ENCODE measurements at places on chromosomes 2 and 18.

DNA sequence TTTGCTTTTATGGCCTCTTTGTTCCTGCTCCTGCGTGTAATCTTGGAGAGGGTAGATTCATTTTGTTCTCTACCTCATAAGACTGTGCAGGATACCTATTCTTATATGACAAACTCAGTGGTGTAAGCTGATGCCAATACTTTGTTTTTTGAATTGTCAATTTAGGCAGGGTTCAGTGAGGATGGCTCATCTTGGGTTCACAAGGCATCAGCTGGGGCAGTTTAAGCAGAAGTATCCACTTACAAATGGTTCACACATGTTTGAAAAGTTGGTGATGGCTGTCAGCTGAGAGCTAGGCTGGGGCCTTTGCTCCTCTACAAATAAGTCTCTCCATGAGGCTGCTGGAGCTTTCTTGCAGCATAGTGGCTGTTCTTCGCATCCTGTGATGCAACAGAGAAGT, 920.6 kb upstream of the PIK3C3 start:
- no peak for DNase-seq

- DNase-seq = no peak
Measured at GRCh38 chr2:55138882-55139229, 88.6 kb upstream of the RTN4 start.

DNA sequence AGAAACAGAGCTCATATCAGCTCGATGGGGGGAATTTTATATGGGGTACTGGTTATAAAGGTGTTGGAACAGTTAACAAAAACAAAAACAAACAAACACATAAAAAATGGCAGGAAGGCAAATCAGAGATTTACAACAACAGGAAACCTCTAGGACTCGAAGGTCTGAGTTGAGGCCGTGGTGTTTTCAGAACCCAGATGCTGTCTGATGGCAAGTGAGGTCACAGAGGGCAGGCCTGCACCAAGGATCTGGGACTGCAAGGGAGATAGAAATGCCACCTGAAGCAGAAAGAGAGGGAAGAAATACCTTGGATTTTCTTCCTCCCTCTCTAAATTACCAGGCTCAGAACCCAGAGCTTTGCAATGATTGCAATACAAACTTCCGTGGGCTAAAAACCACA, 429.5 kb downstream of the ZNF521 start:
- no peak for DNase-seq

- DNase-seq = peak; percentile 61
Measured at GRCh38 chr2:238370823-238371372, 50.6 kb downstream of the TRAF3IP1 start.

DNA sequence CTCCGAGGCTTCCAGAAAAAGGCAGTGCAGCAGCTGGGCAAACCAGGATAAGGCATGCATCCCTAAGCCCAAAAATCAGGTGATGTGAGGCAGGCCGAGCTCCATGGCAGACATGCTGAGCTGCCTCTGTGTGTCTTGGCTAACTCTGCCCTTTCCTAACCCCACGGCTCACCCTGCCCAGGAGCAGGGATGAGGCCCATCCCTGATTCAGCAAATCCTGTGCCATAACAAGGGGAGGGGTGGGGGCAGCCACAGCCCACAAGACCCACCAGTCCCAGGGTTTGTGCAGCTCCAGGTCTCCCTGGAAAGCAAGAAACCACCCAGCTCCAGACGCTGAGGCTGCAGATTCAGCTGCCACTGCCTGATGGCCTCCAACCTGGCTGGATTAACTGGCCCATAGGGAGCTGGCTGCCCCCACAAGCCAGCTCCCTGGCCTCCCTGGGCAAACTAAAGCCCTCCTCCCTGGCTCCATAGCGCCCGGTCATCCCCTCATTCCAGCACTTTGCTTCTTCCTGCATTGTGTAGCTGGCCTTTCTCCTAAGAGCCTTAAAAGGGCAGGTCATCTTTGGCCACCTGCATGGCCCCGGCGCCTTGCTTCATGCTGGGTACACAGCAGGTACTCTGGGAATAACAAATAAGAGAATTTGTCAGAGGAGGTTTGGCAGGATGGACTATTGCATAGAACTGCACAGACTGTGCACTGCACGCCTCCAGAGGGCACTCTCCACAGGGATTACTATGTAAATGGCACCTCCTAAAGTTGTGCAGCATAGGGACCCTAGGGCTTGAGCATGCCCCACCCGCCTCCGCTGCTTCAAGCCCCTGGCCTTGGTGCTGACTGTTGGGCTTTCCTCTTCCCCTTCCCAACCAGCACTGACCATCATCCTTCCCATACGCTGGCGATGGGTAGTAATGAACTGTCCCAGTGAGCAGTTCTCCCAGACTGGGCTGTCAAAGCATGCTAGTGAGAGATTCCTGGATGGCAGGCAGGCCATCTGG, 10.7 kb downstream of the STEAP3 start:
- DNase-seq = no peak

GRCh38 chr2:159863526-159864160, 65.6 kb upstream of the CD302 start:
- DNase-seq = no peak

- no peak for DNase-seq
Measured at GRCh38 chr2:241849616-241850543, 8.8 kb downstream of the PDCD1 start.

DNA sequence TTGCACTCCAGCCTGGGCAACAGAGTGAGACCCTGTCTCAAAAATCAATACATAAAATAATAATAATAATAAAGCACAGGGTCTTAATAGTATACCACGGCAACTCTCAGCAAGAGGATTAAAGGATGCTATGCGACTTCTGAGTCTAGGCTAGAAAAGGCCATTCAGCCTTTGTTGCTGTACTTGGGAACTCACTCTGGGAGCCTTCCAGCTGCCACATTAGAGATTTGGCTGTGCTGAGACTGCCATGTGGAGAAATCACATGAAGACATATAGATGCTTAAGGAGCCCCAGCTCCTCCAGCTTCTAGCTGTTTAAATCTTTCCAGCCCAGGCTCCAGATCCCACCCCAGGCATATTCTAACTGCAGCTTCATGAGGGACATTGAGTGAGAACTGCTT, 8.2 kb upstream of the TANC1 start:
- DNase-seq = no peak

- DNase-seq = no peak
Measured at GRCh38 chr2:205060269-205060668, 515.0 kb downstream of the PARD3B start.

DNA sequence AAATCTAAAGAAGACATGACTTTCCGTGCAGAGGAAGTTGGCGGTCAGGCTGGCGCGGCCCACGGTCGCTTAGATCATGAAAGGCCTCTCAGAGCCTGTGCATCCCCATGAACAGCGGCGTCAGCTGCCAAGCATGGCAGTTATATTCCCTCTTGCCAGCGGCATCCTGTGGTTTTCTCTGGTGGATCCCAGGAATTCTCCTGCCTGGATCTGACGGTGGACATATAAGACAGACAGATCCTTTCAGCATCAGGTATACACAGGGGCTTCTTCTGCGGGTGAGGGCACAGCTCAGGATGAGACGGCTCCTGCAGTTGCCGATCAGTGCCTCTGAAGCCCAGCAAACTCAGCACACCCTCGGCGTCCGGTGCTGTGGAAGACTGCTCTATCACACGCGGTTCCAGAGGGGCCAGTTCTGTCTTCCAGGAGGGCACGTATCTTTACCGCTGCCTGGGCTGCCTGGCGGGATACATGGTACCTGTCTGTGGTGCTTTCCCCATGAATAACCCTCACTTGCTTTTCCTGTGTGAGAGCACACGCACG, 157.8 kb downstream of the LDLRAD4 start:
- DNase-seq = peak; percentile 18

DNA sequence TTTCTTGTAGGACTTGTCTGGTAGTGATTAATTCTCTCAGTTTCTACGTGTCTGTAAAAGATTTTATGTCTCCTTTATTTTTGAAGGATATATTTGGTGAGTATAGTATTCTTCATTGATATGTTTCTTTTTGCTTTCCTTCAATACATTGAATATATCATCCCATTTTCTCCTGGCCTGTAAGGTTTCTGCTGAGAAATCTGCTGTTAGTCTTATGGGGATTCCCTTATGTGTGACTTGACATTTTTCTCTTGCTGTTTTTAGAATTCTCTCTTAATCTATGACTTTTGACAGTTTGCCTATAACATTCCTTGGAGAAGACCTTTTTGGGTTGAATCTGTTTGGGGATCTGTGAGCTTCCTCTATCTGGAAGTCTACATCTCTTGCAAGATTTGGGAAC, 281.0 kb upstream of the MEIS1 start:
- DNase-seq = no peak

DNA sequence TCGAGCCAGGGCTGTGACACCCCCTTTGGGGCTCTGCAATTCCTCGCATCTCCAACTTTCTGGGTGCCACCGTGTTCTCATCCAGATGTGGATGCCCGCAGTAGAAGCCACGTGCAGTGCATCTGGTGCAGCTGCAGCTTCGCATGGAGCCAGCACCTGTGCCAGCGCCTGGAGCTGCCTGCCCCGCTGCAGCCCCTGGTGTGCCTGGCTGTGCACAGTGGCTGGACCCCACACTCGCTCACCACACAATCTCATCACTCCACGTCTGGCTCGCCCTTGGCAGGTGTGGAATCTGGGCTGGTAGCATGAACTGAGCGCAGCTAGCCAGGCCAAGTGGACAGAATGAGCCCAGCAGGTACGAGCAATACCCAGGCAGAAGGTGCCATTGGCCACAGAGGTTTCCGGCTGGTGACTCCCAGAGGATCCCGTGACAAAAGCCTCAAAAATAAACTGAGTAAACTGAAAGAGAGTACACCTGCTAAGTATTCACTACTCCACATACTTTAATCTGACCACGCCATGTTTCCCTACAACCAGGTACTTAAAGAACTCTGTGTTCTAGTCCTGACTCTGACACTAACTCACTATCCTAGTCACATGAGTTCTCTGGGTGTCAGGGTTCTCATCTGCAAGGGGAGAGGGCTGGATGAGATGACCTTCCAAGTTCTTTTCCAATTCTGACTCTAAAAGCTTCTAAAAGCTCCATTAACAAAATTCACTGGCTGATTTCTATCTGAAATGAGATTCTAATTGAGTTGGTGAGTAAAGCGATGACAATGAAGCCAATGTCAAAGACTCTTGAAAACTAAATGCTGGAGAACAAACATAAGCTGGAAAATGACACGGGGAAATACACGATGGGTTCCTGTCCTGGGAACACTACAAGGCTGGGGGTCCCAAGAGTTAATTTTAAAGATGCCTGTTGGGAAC, 37.1 kb downstream of the RNF152 start:
- no peak for DNase-seq

GRCh38 chr18:31819106-31819924, 58.6 kb upstream of the SLC25A52 start:
- DNase-seq = peak; percentile 39

- DNase-seq = no peak
Measured at GRCh38 chr2:120470041-120470965, 124.4 kb downstream of the INHBB start.

GRCh38 chr18:49754866-49755265, 58.5 kb downstream of the ACAA2 start:
- no peak for DNase-seq

DNA sequence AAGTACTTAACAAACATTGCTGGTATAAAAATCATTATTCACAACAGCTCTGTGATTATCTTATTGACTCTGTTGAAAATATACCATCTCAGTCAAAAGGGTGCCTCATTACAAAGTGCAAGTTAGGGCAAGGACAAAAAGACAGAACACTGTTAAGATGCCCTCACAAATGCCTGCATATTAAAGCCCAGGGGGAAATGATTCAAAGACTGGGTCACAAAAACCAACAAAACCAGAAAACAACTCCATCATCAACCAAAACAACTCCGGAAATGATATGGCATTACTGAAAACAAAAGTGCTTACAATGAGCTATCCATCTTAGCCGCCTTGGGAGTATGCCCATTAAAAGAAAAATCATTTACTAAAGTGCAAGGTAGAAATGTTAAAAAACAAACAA, 9.9 kb downstream of the PLA2R1 start:
- DNase-seq = no peak

DNA sequence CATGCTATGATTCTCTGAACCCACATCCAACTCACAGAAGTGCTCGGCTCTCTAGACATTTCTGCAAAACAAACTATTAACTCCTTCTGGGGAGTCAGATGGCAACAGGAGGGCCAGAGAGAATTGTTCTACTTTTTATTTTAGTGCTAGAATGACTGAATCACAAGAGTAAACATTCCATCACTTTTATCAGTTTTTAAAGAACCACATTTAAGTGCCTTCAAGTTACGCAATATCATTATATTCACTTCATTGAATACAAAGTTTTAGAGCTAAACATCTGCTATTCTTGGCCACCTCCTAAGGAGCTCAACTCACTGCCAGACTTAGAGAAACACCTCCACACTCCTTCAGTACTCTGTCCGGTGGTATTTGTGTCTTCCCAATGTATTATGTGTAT, 22.4 kb downstream of the B4GALT6 start:
- DNase-seq = no peak

GRCh38 chr2:233059797-233060500, at the start of gene INPP5D:
INPP5D (plus strand) TSS chr2:233060342; CDS start chr2:233060479, 137 bp downstream.
- peak; percentile 89 for DNase-seq

GRCh38 chr18:33135951-33136660, 304.4 kb downstream of the CCDC178 start:
- DNase-seq = no peak

GRCh38 chr18:79374408-79375171, 21.1 kb upstream of the NFATC1 start:
- no peak for DNase-seq

GRCh38 chr2:1972422-1972821, 228.1 kb upstream of the PXDN start:
- DNase-seq = no peak

DNA sequence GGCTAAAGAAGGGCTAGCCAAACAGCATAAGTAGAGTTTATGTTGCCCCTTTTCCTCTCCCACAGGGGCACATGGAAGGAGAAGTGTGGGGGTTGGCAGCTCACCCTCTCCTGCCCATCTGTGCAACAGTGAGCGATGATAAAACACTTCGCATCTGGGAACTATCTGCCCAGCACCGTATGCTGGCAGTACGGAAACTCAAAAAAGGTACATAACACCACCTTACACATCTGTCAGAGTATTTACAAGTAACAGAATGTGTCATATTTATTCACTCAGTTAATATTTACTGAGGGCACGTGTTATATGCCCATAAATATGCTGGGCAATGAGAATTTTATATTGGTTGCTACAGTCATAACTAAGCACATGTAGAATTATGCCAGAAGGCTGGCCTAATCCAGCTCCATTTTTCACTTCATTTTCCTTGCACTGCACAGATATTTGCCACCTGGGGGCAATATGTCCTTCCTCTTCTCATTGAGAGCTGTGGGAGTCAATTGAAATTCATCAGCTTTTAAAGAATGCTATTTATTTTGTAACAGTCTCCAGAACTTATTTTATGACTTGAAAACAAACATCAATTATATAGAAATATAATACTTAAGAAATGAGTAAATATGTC, 150.6 kb downstream of the RTN4 start:
- peak; percentile 43 for DNase-seq

GRCh38 chr2:203533676-203534591, 1.2 kb downstream of the RAPH1 start:
- peak; percentile 34 for DNase-seq
